ENCODE measurements at places on chromosomes 16 and 17.

DNA sequence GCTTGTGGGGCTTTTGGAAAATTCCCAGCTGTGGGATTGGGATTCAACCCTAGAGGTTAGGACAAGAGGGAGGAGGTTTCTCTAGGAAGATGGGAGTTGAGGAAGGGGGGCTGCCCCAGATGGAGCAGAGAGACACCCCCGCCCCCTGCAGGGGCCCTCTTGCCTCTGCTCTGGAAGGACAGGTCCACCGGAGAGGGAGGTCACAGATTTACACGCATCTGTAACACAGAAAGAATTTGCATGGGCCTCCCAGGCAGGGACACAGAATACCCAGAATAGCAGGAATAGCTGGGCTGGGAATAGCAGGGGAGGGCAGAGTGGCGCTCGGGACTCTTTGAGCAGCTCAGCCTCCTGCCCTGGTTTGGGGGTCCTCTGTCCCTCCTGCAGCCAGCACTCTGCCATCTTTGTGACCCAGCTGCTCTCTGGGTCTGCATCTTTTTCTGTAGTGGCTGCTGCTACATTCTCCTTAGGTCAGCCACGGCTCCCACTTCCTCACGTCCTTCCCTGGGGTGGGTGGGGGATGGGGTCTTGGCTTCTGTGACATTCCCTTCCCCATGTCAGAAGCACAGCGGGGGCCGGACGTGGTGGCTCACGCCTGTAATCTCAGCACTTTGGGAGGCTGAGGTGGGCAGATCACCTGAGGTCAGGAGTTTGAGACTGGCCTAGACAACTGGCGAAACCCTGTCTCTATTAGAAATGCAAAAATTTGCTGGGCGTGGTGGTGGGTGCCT lies 33.9 kb upstream of the PLLP start:
- no peak for DNase-seq

GRCh38 chr17:3762922-3763776 lies 37.8 kb downstream of the ITGAE start:
- DNase-seq: peak; percentile 80

- DNase-seq: no peak
Observed at GRCh38 chr17:74274060-74274708, at the start of gene DNAI2. DNAI2 (plus strand) TSS chr17:74274234; CDS start chr17:74281818, 7,584 bp downstream.

DNA sequence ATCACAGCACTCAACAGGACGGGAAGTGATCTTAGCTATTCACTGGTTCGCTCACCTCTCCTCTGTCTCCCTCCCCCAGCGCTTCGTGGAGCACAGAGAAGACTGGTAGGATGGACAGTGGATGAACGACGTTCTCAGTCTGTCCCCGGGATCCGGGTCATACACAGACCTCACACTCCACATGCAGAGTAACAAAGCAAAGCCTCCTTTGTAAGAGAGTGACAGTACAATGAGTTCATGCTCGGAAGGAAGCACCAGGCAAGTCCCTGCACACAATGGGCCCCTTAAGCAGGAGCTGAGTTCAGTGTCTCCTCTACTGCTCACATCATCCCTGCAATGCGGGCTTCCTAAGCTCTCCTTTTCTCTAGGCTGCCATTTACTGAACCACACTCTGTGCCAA lies 356.9 kb downstream of the C16orf95 start:
- DNase-seq: no peak

DNA sequence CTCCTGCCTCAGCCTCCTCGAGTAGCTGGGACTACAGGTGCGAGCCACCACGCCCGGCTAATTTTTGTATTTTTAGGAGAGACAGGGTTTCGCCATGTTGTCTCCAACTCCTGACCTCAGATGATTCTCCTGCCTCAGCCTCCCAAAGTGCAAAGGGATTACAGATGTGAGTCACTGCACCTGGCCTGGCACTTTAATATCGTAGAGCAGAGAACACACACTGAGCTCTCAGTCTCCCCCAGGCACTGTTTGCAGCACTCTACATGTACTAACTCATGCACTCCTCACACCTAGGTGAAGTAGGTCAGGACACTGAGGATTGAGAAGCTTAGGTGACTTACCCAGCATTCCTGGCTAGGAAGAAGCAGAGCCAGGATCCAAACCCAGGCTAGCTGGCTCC lies 15.0 kb downstream of the C17orf100 start:
- DNase-seq: no peak

DNA sequence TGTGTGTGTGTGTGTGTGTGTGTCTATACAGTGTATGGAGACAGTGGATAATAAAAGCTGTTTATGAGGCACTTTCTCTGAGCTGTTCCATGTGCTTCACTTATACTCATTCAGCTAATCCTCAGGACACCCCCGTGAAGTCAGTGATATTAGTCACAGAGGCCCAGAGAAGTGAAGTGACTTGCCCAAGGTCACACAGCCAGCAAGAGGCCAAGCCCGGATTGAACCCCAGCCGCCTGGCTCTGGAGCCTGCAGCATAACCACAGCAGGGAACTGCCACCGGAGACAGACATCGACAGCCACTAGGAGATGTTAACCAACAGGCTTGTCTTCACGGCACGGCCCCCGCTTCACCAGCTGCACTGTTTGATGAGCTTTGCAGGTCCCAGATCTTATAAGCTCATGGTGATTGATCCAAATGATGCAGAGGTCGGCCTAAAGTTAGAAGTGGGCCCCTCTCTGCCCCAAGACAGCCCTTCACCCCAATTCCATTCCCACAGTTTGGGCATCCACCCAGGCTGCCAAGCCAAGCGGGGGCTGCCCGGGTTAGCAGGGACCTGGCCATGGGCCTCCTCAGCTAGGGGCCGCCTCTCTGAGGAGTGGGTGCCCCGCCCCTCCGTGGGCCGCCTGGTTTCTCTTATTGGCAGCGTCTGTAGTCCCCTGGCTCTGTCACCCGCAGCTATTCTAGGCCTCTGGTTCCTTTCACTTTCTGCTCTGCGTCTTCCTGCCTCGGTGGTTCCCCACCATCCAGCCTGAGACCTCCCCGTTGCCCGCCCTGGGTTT lies 30.9 kb downstream of the SOCS1 start:
- peak; percentile 95 for DNase-seq

DNA sequence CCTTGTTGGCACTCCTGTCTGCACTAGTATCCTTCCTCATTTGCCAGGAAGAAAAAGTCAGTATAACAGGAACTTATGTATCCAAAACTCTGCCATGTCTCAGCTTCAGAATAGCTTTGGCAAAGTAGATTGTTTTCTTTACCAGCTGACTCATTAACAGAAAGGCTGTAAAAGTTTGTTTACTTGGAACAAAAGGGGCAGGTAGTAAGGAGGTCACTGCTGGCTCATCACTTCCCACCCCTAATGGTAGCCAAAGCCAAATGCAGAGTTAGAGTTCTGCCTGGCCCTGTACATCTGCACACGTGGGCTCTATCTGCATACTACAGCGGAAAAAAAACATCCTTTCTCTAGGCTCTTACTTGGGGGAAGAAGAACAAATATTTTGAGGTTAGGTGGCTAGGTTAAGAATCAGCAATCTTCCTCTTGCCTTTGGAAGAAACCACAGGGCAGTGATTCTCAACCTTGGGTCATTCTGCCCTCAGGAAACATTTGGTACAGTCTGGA lies 90.9 kb upstream of the BCAR1 start:
- no peak for DNase-seq

- DNase-seq: no peak
Observed at GRCh38 chr16:72905581-72905980, 142.3 kb downstream of the ZFHX3 start.

DNA sequence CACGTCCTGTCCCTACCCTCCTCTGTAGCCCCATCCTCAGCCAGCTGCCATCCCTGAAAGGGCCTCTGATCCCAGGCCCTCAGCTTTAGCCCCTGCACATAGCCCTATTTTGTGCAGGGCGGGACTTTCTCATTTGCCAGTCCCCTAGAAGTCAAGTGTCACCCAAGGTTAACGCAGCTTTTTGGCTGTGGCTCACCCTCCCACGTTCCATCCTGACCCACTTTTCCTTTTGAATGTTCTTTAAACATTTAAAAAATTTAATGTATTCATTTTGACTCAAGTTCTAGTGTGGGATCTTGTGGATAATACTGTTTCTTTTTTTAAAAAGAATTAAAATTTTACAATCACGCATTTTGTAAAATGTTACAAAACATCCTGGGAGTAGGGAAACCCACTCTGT lies 62.2 kb upstream of the LGALS9 start:
- no peak for DNase-seq

- DNase-seq: no peak
Observed at GRCh38 chr16:30766206-30766932, 4.2 kb downstream of the RNF40 start.

- no peak for DNase-seq
Observed at GRCh38 chr17:70047619-70048419, 27.2 kb upstream of the KCNJ16 start.

DNA sequence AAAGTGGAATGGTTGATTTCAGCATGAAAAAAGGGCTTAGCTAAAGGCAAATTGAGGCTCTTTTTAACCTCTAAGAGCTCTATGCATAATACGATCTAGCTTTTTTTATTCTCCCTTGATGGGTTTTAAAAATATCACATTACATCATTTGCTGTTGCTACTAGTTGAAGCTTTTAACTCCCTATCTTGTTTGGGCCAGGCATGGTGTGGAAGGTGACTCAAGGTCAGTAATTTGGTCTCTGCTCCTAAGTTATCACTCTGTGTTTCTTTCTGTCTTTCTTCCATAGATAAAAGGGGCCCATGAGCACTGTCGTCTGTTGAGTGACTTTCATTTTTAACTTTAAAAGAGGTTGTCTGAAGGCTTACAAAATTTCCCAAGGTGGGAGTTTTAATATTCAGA lies 58.1 kb upstream of the GOT2 start:
- no peak for DNase-seq

DNA sequence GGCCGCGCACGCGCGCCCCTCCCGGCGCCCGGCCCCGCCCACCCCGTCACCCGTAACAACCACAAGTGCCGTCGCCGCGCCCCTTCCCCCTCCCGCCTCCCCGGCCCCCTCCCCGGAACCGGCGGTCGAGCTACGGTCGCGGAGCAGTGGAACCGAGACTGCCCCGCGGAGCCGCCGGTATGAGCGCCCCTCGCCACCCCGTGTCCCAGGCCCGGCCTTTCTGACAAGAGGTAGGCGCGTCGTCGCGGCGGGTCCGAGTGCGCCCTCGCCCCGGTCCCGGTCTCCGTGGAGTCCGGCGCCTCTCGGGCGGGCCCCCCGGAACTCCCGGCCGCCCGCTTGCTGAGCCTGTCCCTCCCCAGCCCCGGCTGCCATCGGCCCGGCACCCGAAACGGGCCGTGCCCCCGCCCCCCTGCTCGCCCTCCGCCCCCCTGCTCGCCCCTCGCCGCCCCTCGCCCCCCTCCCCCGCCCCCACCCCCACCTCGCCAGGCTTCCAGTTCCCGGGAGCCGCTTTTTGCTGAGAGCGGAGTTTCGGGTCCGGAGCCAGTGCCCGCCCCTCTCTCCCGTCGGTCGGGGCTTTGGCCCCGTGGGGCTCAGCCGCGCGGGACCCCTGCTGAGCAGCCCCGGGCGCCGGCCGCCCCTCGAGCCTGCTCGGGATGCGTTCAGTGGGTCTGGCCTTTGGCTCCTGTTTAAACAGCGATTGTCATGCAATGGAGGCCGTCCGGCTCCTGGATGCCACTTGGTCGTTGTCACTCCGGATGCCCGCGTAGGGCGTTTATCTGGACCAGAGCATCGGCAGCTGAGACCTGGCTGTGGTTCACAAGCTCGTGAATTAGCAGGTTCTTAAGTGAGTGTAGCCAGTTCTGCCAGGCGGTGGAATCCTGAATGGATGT lies at the start of gene SEC14L1:
Gene SEC14L1 (plus strand): TSS at position 92 of the 890 bp plus-strand sequence. CDS start 2,628 bp downstream, outside the sequence.
- no peak for DNase-seq

DNA sequence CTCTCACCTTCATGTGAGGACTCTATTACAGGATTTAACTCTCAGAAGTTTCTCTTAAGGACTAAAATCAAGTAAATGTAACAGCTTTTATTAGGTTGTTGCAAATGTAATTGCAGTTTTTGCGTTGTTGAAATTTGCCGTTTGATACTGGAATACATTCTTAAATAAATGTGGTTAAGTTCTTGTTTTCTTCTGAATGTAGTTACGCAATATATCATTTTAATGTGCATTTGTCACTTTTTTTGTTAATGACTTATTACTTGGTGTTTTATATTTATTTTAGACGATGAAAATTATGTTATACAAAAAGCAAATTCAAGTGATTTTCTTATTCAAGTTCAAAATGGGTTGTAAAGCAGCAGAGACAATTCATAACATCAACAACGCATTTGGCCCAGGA lies 76.3 kb downstream of the TTC19 start:
- DNase-seq: no peak

DNA sequence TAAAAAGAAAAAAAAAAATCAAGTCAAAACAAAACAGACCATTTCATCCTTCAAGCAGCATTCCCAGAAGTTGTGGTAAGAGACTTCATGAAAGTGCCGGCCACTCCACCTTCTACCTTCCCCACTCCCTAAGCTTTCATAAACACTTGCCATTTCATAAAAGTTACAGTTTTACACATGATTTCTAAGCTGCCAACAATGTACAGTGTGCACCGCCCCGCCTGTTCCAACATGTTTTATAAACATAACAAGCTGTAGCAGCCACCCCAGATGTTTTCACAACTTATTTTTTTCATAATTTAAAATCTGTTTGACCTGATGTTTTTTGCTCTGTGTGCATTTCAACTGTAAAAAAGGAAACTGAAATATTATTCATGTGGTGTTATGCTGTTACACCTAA lies 608.1 kb downstream of the TOX3 start:
- no peak for DNase-seq

DNA sequence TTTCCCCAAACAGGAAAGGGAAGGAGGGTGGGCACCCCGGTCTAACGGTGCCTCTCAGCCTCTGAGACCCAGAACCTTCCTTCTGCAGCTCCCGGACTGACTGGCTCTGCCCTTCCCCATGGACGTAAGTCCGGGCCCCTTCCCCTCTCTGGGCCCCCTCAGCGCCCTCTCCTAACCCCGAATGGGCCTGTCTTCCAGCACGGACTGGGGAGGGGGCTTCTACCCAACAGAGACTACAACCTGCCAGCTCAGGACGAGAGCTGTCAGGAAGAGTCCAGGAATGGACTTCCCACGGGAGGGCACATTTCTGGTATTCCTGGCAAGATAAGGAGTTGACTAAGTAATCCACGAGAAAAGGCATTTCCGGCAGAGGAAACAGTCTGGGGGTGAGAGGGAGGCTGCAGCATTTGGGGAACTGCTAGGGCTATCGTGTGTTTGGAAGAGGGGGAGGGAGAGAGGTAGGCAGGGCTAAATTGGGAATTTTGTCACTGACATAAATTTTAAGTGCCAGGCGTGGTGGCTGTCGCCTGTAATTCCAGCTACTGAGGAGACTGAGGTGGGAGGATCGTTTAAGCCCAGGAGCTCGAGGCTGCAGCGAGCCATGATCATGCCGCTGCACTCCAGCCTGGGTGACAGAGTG lies 12.1 kb upstream of the ALDOA start:
- DNase-seq: no peak

- no peak for DNase-seq
Observed at GRCh38 chr17:56870081-56870651, 36.2 kb downstream of the DGKE start.

DNA sequence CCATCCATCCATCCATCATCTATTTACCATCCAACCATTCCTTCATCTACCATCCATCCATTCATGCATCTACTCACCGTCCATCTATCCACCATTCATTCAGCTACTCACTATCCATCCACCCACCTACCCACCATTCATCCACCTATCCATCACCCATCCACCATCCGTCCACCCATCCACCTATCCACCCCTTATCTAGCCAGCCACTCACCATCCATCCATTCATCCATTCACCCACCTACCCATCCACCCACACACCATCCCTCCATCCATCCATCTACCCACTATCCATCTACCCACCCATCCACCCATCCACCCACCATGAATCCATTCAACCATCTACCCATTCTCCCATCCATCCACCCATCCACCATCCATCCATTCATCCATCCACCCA lies 26.6 kb downstream of the BCO1 start:
- DNase-seq: no peak

- DNase-seq: peak; percentile 69
Observed at GRCh38 chr17:3845291-3845620, 790 bp downstream of the NCBP3 start.

- no peak for DNase-seq
Observed at GRCh38 chr16:50599494-50599893, 51.3 kb downstream of the NKD1 start.
